Activated CD4-positive, alpha-beta T cell treated with anti-CD3 and anti-CD28 coated beads, Interleukin-2, amount 50 U/mL, for 48 hours (primary cell): ENCODE measurements at places on chromosomes 7 and 10.

- peak; percentile 89 for DNase-seq
These were observed 2.1 kb downstream of the VIM start for GRCh38 chr10:17229967-17230682.

GRCh38 chr7:142883145-142883544 lies 2.4 kb downstream of the TRPV6 start:
- DNase-seq: no peak

- DNase-seq: no peak
These were observed 225.8 kb downstream of the EXOC4 start for GRCh38 chr7:133478591-133479135.

DNA sequence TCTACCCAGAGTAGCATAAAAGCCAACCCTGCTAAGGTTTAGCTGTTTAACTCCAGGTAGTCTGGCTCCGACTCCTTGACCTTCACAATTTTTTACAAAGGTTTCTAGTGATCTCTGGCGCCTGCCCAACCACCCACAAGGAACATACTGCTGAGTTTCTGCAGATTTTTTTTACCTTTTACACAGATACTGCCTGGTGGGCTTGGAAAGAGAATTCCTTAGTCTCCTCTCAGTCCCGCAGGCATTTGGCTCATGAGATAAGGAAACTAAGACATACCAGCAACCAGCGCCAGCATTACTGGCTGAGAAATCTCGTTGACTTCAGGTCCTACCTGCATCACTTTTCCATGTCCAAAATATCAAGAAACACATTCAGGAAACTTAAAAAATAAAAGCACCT lies 51.1 kb upstream of the LYZL1 start:
- DNase-seq: no peak

- no peak for DNase-seq
These were observed 1.5 kb downstream of the PON1 start for GRCh38 chr7:95322854-95323253.

DNA sequence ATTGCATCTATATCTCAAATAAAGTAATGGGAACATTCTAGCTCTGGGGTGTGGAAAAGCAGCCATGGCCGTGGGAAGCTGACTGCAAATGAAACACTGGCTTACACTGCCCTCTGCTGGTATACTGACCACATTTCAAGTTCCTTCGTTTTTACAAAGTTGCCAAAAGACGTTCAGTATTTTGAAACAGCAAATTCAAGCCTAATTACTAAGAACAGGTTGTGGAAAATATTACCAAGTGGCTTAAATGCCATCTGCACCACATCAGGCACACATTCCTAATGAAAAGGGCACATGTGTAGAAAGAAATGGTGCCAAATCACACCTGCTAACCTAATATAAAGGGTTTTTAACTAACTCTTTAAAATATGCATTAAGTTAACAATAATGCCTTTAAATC lies 83.9 kb downstream of the JAZF1 start:
- peak; percentile 30 for DNase-seq

DNA sequence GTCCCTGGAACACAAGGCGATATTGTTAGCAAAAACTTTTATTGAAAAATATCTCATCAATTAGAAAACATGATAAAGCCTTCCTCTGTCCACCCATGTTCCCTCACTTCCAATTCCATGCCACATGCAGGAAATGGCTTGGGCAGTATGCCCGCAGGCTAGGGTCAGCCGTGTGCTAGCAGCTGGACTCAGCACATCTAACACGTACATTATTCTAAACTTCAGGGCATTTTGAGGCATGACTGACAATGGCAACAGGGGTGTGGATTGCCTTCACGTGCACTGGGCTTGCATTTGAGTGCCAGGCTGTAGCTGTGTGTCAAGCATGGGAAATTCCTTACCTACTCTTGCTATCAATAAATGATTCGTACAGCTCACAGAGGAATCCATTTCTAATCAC lies 642.1 kb downstream of the INHBA start:
- DNase-seq: no peak

DNA sequence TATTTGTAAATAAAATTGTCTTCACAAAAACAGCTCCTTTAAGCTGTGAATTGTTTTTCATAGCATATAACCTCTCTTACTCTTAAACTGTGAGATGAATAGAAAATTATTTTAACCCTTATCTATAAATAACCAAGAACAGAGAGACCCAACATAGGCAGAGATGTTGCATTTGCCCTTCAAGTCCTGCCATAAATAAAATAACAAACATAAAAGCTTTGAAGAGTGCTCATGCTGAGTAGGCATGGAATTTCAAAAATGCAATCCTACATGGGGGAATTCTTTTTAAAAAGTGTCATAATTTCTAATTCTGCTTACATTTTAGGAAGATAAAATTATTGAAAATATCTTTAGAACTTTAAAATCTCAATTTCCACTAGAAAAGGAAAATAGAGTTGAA lies 124.1 kb upstream of the FERD3L start:
- DNase-seq: no peak

- no peak for DNase-seq
These were observed 114.0 kb downstream of the BBS9 start for GRCh38 chr7:33243319-33243881.

DNA sequence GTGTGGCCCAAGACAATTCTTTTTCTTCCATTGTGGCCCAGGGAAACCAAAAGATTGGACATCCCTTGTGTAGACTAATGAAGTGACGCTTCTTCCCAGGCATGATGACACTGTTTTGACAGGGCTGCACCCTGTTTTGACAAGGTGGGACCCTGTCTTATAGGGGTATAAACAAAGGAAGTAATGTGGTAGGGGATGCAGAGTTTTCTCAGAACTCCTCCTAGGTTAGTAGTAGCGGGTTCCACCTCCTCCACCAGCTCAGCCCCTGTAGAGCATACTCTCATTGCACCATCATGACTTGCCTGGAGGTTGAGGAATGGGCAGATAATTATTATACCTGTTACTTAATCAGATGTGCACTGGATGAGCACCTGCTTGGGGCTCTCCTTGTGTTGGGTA lies 123.1 kb downstream of the CCNY start:
- DNase-seq: no peak

GRCh38 chr10:118482393-118483331 lies 112.8 kb downstream of the PRLHR start:
- DNase-seq: no peak

DNA sequence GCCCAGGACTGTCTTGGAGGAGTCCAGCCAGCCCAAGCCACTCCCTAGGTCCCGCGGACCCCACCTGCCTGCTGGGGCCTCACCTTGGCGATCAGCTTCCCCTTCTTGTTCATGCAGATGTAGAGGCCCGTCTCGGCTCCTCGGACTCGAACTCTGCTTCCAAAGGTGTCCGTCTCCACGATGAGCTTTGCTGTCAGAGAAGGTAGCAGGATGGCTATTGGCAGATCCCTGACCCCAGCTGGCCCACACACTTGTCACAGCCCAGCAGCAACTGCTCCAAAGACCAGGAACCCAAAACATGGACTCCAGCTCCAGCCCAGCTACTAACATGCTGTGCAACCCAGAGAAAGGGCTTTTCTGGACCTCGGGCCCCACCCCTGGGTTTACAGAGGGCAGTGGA lies 4.5 kb downstream of the FGF8 start:
- no peak for DNase-seq

GRCh38 chr7:79531116-79531515 lies 77.6 kb upstream of the MAGI2 start:
- DNase-seq: no peak

DNA sequence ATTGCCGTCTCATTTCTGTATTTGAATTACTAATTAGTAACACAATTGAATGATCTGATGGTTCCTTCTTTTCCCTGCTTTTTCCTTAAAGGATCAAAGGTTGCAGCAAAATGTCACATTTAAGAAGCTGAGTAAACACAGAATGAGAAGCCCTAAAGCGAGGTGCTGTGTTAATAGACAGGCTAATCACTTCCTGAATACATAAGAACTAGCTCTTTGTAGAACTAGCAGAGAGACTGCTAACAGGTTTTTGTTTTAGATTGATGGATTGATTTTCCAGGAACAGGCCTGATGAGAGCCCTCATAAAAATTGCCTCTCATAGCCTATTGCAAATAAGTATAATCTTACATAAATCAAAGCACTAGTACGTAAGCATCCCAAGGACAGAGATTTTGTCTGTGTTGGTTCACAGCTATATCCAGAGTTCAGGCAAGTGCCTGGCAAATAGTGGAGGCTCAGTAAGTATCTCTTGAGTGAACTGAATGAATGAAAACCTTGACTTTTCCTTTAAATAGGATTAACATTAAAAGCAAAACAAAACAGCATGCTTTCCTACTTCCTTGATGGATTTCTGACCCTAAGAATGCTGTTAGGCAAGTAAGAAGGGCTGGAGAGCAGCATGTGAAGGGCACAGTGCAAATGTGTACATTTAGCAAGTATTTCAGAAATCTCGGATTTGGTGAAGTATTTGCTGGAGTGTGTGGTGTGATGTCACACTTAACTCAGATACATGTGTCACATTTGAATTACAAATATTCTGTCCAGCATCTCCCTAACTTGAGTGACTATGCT lies 3.3 kb downstream of the TMEM229A start:
- DNase-seq: no peak

GRCh38 chr7:104972500-104972899 lies 41.5 kb upstream of the KMT2E start:
- no peak for DNase-seq

GRCh38 chr7:159237022-159237653 lies 92.5 kb upstream of the VIPR2 start:
- DNase-seq: no peak

DNA sequence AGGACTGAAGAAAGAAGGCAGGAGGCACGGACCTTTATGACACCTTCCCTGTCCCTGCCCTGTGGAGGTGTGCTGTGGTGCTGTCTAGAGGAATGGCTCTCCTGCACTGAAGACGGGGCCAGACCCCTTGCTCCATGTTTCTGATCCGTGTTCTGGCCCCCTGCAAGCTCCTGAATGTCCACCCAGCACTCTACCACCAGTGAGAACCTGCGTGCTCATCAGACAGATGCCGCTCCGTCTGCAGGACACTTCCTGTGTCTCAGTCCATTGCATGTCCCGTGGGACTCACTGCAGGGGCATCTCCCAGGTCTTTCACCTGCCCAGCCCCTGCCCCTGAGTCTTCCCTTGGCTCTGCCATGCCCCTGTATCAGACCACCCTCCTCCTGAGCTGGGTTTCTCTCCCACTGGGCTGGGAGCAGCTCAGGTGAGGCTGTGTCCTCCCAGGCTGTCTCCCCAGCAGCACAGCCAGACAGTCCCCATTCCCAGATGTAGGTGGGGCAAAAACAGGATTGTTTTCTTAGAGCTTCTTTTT lies 278.3 kb upstream of the ZNF32 start:
- no peak for DNase-seq

DNA sequence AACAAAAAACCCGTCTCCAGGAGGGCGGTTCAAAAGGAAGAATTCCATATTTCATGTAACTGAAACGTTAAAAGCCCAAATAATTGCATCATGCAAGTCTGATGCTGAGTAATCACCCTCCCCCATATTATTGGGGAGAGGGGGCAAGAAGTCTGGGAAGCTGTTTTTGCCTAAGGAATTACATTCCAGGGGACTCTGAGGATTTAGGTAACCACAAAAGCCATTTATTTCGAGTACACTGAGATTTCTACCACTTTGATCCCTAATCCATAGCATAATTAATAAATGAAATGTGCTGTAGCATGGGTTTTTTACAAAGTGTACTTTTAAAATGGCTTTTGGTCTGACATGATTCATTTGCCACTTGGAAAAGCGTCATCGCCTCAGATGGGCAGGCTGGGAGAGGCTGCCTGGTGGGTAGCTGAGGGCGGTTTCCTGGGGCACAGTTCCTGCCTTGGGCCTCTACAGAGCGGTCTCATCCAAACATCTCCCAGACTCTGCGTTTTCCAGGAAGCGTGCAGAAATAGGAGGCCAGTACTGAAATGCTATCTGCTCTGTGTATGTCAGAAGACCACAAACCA lies 106.5 kb downstream of the TCF7L2 start:
- no peak for DNase-seq

GRCh38 chr10:114810926-114811325 lies 10.7 kb upstream of the FHIP2A start:
- no peak for DNase-seq

DNA sequence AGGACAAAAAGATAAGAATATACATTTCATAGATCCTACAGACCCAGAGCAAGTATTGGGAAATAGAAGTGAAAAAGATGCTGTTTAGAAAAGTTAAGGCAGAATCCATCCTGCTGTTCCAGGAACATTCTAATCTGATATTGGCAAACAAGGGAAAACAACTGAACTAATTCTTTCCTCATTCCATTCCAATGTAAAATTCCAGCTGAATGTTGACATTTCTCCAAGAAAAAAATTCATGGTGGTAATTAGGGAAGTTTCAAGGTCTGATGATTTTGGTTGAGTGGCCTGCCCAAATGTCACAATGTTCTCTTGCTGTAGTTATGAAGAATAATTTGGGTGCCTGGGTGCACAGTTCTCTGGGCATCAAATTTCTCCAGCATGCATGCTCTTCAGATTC lies 15.2 kb downstream of the PIP start:
- DNase-seq: no peak

DNA sequence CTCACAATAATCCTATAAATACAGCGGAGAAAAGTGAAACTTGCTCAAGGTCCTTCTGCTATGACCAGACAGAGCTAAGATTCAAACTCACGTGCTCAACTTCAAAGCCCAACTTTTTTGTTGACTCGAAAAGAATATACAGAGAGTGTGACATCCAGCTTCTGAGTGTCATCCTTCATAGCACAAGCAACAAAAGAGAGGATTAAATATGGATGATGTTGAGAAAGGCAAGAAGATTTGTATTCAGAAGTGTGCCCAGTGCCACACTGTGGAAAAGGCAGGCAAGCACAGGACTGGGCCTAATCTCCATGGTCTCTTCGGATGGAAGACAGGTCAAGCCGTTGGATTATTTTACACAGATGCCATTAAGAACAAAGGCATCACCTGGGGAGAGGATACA lies 2.1 kb upstream of the FAM3C start:
- DNase-seq: no peak

GRCh38 chr7:3860932-3861331 lies 559.9 kb downstream of the SDK1 start:
- DNase-seq: no peak

DNA sequence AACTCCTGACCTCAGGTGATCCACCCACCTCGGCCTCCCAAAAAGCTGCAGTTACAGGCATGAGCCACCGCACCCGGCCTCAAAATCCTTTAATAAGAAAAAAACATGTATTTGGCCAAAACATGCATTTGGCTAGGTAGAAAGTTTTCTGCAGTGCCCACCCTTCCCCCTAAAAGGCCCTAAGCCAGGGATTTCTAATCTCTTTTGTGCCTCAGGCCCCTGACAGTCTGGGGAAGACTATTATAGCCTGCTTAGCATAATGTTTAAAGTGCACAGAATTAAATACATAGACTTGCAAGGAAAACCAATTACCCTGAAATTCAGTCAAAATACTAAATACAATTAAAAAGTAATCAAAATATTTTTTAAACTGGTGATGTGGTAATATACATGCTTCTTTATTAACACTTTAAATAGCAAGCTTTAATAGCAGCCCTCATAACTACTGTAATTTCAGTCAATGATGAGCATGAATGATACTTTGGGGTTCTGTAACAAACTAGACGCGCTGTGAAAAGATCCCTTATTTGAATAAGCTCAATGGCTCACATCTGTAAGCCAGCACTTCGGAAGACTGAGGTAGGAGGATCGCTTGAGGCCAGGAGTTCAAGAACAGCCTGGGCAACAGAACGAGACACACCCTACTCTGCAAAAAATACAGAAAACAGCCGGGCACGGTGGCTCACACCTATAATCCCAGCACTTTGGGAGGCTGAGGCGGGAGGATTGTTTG lies 29.9 kb downstream of the SPDYE6 start:
- DNase-seq: no peak
